ENCODE measurements at places on chromosomes 2 and 18.

- no peak for DNase-seq
These were observed at the start of gene CHRNG for GRCh38 chr2:232539298-232540231. Gene CHRNG, plus strand, starts transcription at chr2:232539692. Its CDS starts 56 bp downstream, at chr2:232539748.

DNA sequence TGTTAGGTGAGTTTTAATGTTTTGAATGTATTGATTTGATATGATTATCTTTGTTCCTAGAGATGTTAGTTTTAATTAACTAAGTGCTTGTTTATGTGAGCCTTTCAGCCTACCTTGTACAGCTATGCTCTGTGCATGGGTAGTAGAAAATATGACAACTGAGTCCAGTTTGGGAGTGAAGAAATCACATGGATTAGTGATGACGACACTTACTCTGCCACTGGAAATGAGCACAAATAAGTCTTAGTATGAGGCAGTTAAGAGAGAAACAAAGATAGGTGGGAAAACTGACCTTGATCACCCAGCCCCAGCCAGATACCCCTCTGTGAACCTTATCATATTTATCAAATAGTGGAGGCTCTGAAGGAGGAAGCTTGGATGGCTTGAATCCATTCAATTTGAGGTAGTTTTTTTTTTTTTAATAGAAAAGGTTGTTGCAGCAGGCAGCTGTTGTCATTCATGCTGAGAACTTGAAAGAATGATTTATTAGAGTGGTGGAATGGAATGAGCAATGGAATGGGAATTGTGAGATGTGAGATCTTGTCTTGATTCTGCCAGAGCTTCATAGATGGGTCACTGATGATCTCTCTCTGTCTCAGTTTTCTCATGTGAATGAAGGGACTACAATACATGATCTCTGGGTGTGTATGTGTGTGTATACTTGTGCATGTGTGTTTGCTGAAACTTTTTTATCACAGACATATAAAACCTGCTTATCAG, 96.4 kb downstream of the MAP3K20 start:
- no peak for DNase-seq

DNA sequence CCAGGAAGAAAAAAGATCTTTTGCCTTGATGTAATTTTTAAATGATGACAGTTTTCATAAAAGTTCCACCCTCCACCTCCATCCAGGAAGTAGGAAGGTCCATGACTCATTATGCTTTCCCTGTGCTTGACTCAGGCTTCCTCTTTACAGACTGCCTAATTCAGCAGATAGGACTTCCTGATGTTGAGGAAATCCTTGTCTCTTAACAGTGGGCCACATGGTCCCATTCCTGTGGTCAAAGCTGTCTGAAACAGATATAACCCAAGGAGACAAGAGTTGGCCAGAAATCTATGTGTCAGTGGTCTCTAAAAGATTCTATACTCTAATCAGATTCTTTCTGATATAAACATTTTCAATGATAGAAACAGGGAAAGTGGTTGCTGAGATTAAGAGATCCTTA, 119.1 kb downstream of the BAZ2B start:
- no peak for DNase-seq

GRCh38 chr2:190974629-190975361, 39.2 kb downstream of the STAT1 start:
- no peak for DNase-seq

DNA sequence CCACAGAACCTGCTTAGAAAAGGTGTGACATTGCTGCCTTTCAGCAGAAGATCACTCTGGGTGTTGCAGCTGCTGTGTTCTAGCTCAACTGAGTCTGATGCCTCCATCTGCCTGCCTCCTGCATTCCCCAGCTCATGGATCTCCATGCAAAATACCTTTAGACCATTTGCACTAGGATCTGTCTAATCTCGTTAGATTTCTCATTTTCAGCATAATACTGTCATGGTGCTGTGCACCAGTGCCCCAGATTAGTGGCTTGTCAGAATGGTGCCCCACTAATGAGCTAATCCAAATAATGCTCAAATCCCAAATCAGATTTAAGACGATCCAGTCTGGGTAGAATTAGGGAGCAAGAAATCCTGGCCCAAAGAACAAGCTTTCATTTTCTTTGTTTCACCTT, 284.4 kb upstream of the PARD3B start:
- DNase-seq, result no peak

DNA sequence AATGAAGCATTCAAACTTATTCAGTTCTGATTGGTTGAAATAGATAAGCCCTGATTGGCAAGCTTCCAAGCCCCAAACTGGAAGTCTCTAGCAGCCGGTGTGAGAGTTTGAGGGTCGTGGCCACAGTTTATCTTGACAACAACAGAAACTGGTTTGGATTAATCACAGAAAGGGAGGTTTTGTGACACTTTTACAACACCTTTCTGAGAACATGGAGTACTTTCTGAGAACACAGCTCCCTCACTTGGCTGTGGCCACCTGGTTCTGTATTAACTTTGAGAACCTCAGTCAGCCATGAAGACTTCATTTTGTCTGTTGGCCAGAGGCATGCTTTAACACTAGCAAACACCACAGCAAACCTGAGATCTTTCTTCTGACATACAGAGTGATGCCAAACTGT, 280.7 kb upstream of the VWC2L start:
- no peak for DNase-seq

- DNase-seq, result no peak
These were observed 238.1 kb downstream of the LPIN1 start for GRCh38 chr2:11984316-11985158.

- DNase-seq, result no peak
These were observed 182.5 kb downstream of the TMX3 start for GRCh38 chr18:68532328-68532885.

DNA sequence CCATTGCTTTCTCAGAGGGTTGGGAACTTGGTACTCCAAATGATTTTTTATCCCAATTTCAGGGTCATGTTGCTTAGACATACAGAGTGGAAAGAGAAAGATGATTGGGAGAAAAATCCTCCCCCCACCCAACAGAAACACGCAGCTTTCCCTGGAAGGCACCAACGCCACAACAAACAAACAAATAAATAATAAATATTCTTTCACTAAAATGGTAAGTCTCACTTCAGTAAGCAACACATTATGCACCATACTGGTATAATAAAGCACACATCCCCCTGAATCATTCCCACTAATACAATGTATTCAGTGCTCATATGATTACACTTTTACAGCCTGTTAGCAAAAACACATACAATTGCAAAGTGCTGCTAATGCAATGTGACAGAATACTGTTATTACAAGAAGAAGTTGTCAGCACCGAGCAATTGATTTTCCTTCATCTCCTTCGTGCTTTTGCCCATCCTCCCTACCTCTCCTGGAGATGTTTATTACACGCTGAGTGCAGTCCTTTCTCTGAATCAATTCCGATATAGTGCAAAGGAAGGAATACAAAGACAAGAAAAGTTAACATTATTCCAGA, 359.9 kb downstream of the TXNL1 start:
- no peak for DNase-seq

GRCh38 chr2:190105554-190105953, 43.0 kb upstream of the MSTN start:
- no peak for DNase-seq

DNA sequence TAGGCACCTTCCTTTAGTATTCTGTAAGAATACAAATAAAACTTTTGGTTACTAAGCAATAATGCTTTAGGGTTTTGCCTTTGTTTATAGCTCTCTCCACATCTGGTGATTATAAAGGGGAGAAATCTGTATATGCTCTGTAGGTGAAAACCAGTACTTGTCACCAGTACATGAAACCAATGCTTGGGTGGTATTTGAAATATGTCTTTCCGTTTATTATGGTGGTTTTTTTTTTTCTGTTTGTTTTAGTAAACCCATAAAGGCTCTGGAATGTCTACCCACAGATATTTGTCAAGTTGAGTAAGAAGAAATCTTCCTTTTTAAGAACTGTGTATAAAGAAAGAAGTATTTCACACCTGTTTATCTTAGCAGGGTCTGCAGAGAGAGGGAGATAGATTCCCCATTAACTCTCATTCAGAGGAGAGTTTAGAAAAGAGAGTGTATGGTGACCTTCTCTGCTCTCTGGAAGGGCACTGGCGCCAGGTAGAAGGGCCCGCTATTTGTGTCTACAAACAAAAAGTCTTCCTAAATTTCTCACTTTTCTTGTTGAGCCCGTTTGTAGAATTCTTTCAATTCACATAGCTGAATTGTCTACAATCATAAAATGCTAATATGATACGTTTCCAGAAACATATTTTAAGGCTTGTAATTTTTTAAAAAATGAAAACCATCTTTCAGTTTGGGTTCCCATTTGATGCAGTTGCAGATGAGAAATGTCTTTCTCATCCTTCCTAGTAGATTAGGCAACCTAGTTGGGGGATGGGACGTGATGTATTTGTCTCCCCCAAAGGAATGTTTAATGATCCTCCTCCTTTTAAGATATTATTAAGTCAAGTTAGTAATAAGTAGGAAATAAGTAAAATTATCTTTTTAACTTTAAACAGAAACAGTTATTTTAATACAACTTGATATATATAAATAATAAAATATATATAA, 33.9 kb downstream of the MAP3K20 start:
- DNase-seq, result no peak

DNA sequence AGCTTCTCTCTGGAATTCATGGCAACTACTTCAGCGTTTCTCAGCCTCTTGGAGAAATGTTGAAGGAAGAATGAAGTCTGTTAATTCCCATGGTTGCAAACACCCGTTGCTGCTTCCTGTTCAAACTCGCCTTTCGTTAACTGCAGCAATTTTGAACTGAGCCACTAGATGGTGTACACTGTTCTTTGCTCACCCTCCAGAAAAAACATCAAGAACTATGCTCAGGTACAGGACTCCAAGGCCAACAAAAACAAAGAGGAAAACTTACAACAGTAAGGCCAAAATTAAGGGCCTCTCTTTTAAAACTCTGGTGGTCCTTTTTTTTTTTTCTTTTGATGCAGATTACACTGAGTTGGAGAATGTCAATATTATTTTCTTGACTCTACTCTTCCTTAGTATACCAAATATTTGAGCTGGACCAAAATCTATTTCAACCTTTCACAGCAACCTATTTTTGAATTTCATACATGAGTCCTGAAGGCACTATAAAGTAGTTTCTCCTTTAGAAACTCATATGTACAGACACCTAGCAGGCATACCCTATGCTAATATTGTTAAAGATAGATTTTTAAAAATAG, 58.2 kb downstream of the KLHL14 start:
- peak; percentile 51 for DNase-seq

GRCh38 chr2:219621935-219622334, 5.5 kb upstream of the SLC4A3 start:
- DNase-seq, result no peak

- no peak for DNase-seq
These were observed 212.0 kb downstream of the CPS1 start for GRCh38 chr2:210768329-210768910.

DNA sequence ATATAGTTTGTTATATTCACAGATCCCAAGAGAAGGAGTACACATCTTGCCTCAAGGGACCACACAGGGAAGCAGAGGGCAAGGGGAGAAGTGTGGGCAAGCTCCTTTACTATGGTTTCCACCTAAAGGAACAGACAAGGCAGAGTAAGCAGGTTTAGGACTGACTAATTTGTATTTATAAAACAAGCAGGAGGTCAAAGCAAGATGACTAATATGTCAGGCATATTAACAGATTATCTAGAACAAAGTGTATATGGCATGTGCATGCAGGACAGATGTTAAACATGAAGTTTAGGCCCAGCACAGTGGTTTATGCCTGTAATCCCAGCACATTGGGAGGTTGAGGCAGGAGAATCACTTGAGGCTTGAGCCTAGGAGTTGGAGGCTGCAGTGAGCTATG, 3.7 kb upstream of the LRP2 start:
- DNase-seq, result no peak

DNA sequence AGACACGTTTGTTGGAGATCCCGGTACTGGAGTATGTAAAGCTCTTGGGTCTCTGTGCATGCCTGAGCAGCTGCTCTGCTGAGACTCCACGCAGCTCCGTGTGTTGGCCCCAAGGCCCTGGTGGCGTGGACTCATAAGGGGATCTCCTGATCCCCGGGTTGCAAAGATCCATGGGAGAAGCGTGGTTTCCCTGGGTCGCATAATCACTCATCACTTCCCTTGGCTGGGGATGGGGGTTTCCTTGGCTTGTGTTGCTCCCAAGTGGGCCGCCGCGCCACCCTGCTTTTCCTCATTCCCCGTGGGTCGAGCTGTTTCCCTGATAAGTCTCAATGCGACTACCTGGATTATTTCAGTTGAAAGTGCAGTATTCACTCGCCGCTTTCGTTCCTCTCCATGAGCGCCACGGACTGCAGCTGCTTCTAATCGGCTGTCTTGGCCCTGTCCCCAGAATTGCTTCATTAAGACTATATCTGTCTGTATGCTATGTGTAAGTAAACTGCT, 76.0 kb downstream of the EPC2 start:
- DNase-seq, result no peak

- DNase-seq, result peak; percentile 35
These were observed 127.3 kb downstream of the PRKCE start for GRCh38 chr2:45778720-45779171.

GRCh38 chr2:118527571-118527970, 319.9 kb downstream of the EN1 start:
- DNase-seq, result no peak

DNA sequence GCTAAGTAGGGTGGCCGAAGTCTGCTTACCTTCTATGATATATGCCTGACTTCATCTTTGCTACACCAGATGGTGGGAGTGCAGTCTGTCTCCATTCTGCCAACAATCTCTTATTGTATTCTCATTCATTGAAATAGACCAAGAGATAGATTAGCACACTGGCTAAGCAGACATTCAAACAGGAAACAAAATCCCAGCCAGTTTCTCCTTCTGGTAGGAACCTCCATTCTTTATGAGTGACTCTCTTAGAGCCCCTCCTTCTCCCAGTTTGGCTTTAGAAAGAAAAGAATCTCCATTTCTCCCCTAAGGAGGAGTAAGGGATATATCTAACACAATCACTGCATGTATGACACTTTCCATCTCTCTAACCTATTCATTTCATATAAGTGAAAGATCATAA, 118.9 kb upstream of the COL5A2 start:
- DNase-seq, result no peak

DNA sequence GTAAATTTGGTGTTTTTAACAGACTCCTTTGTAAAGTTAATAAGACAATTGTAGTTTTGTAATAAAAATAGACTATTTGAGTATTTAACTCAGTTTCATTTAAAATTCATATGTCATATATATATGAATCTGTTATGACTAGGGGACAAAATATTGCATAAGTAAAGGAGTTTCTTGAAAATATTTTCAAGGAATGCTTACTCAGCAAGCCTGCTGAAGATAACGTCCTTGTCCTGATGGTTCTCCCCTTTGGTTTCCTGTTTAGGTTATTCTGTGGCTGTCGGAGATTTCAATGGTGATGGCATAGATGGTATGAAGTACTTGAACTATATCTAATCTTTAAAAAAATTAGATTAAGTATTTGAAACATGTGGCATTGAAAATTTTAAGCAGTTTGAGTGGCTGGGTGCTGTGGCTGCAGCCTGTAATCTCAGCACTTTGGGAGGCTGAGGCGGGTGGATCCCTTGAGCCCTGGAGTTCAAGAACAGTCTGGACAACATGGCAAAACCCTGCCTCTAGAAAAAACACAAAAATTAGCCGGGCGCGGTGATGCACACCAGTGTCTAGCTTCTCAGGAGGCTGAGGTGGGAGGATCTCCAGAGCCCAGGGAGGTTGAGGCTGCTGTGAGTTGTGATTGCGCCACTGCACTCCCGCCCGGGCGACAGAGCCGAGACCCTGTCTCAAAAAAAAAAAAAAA, 47.1 kb downstream of the ITGAV start:
- no peak for DNase-seq

Measured in NCI-H2171 (cell line).